ENCODE measurements at places on chromosomes 6 and 20.

GRCh38 chr6:3165631-3166534 lies 8.5 kb upstream of the TUBB2A start:
- no peak for DNase-seq

DNA sequence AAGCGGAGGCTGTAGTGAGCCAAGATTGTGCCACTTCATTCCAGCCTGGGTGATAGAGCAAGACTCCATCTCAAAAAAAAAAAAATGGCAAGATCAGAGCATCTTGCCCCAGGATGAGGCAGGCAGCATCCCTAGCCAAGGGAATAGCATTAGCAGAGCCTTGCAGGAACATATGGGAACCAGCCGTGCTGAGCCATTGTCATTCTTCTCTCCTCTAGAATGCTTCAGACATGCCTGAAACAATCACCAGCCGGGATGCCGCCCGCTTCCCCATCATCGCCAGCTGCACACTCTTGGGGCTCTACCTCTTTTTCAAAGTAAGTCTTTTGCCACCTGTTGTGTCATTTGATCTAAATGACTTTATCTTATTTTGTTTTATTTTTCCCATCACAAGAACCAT lies 13.0 kb downstream of the HM13 start:
- no peak for DNase-seq

DNA sequence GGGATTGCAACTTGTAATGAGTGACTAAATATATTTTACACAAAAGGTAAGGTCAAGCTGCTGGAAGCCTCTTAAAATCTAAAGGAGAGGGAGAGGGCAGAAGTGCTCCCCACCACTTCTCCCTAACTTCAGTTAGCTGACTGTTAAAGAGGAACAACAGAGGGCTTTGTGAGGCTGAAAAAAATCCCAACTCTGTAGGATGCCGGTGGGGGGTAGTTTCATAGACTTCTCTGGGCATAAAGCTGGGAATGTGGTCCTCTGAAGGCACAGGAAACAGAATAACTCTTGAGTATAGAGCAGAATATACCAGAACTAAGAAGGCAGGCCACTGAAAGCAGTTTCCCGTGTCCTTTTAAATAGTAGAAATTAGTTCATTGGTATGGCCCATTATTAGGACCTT lies 71.6 kb downstream of the KIF6 start:
- DNase-seq = no peak

GRCh38 chr6:30483677-30484279 lies 5.5 kb upstream of the HLA-E start:
- no peak for DNase-seq

GRCh38 chr6:105644691-105645090 lies 241.8 kb upstream of the PREP start:
- no peak for DNase-seq

- no peak for DNase-seq
Measured at GRCh38 chr20:22562620-22563019, 21.8 kb downstream of the FOXA2 start.

- DNase-seq = no peak
Measured at GRCh38 chr6:130143709-130144108, 79.0 kb downstream of the SAMD3 start.

DNA sequence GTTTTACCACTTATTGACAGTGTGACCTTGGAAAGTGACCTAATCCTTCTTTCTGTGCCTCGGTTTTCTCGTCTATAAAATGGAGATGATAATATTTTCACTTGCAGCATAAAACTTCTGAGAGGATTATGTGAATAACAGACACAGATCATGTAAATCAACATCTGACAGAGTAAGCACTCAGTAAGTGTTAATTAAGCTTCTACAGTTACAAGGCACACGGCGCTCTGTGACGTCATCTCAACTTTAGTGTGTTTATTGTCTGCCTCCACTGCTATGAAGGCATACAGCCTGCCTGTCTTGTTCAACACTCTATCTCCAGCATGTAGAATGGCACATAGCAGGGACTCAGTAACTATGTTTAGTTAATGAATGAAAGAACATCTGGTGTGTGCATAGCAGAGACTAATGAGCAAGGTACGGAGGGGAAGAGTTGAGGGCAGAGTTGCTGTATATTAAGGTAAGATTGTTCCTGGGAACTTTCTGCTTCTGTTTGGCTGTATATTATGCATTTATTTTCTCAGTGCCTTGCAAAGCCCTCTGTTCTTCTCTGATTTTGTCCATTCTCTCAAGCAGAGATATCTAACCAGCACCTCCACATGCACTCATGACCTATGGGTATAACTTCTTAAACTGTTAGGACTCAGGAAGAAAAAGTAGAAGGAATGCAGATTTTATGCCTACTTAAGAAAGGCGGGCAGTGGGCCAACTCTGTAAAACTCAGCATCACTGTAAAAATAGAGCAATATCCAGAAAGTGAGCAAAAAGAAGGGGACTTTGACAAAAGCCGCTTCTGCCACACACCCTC lies 66.4 kb upstream of the STMND1 start:
- DNase-seq = no peak
